Cardiac muscle cell (in vitro differentiated cells and primary cell): ENCODE measurements at places on chromosomes 7 and 10. TPM values are rescaled to one million over a fixed set of nuclear protein-coding genes. Genes with fewer than 3 reads are reported as not detected.

DNA sequence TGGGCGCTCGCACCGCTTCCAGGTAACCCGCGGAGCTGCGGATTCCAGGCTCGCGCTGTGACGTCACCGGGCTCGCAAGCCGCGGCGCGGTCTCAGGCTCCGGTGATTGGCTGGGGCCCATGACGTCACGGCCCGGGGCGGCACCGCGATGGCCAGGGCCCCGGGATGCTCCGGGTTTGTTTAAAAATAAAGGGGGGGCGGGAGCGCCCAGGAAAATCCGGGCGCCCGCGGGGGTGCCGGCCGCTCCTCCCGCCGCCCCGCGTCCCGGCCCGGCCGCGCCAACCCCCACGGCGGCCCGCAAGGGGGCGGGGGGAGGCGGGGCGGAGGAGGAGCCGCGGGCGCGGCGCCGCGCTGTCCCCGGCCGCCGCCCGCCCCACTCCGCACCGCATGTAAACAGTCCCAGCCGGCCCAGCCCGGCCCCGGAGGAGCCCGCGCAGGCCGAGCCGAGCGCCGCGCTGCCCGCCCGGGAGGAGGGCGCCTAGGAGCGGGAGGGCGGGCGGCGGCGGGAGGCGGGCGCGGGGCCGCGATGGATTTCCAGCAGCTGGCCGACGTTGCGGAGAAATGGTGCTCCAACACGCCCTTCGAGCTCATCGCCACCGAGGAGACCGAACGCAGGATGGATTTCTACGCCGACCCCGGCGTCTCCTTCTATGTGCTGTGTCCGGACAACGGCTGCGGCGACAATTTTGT lies at the start of gene MTURN:
Gene MTURN, plus strand, starts transcription at position 376 of the 690 bp plus-strand sequence. Its CDS starts 151 bp downstream, at position 527.
- peak; percentile 87 for DNase-seq

The CLDN4 gene
- total RNA-seq = 0.46 and 0.48 TPM in 2 replicates

The VSTM4 gene
- 2.3 and 6.0 TPM in 2 replicates for total RNA-seq

The SUV39H2 gene
- 6.9 and 10.6 TPM in 2 replicates for total RNA-seq
